ENCODE measurements at places on chromosomes 3 and 15. TPM values are rescaled to one million over a fixed set of nuclear protein-coding genes. Genes with fewer than 3 reads are reported as not detected.

The PCLAF gene
- total RNA-seq: 18.4 TPM

The SLC9C1 gene
- 0.43 TPM for total RNA-seq

The RLBP1 gene
- not detected for total RNA-seq

The C3orf49 gene
- total RNA-seq: not detected

The TMCO5A gene
- total RNA-seq: not detected

The HCLS1 gene
- total RNA-seq: 0.76 TPM

The FETUB gene
- not detected for total RNA-seq

The HRG gene
- total RNA-seq: not detected

The PPP1R14D gene
- total RNA-seq: not detected

The FRMD5 gene
- 10.0 TPM for total RNA-seq

The CCDC54 gene
- total RNA-seq: not detected

The WNT7A gene
- total RNA-seq: not detected

The ANKRD63 gene
- not detected for total RNA-seq

The CFAP100 gene
- not detected for total RNA-seq

The CMTM8 gene
- total RNA-seq: 0.78 TPM

The MME gene
- 42.0 TPM for total RNA-seq

The UTS2B gene
- total RNA-seq: 0.53 TPM

The GOLGA8J gene
- not detected for total RNA-seq

The GAP43 gene
- 6.1 TPM for total RNA-seq

The NR2E3 gene
- total RNA-seq: 0.20 TPM

The DISP2 gene
- total RNA-seq: 0.17 TPM

The FOXL2 gene
- 0.10 TPM for total RNA-seq

The RASGRF1 gene
- not detected for total RNA-seq

The DNAH12 gene
- 0.13 TPM for total RNA-seq

The LDHAL6B gene
- total RNA-seq: not detected

The TUSC7 gene
- total RNA-seq: not detected

The FSD2 gene
- not detected for total RNA-seq

The DTX3L gene
- total RNA-seq: 21.0 TPM

The SAMMSON gene
- total RNA-seq: not detected

The TMC3 gene
- total RNA-seq: 0.20 TPM

The IMPG2 gene
- total RNA-seq: 0.33 TPM

The ZNF80 gene
- total RNA-seq: not detected

The SEMA6D gene
- total RNA-seq: 4.4 TPM

The MORC1 gene
- not detected for total RNA-seq

The STRIT1 gene
- total RNA-seq: not detected

The PRSS50 gene
- total RNA-seq: not detected

The ECE2 gene
- 0.17 TPM for total RNA-seq

The THPO gene
- total RNA-seq: 0.10 TPM

The POLQ gene
- 1.3 TPM for total RNA-seq

The FBN1 gene
- 2,749 TPM for total RNA-seq

The LRRIQ4 gene
- 0.07 TPM for total RNA-seq
